Bronchial epithelial cell (primary cell): ENCODE measurements at places on chromosomes 2 and 18. TPM values are rescaled to one million over a fixed set of nuclear protein-coding genes. Genes with fewer than 3 reads are reported as not detected.

Gene GREB1L
- 0.79 and 0.90 TPM in 2 replicates for total RNA-seq

Gene INPP4A
- total RNA-seq = 18.2 and 23.8 TPM in 2 replicates

Gene CACNB4
- 0.38 and 0.53 TPM in 2 replicates for total RNA-seq

Gene LIPG
- total RNA-seq = 9.5 and 11.5 TPM in 2 replicates

Gene RND3
- 217 and 260 TPM in 2 replicates for total RNA-seq

Gene RAD51AP2
- total RNA-seq = 0.13 TPM in 1 of 2 replicates, not detected in the other

Gene LIMS3
- total RNA-seq = 1.3 TPM in 1 of 2 replicates, not detected in the other

Gene GLB1L
- total RNA-seq = 3.7 and 4.7 TPM in 2 replicates

Gene RBKS
- 0.79 and 0.90 TPM in 2 replicates for total RNA-seq

Gene KCNF1
- total RNA-seq = not detected in 2 replicates

Gene PRKAG3
- not detected in 2 replicates for total RNA-seq

Gene PRSS56
- not detected in 2 replicates for total RNA-seq

Gene IL36B
- total RNA-seq = 0.13 TPM in 1 of 2 replicates, not detected in the other

Gene CFAP65
- total RNA-seq = not detected in 2 replicates

Gene CD207
- total RNA-seq = not detected in 2 replicates

Gene C2orf15
- total RNA-seq = 0.90 and 1.1 TPM in 2 replicates

Gene CFC1
- total RNA-seq = not detected in 2 replicates

Gene MERTK
- 3.9 and 5.8 TPM in 2 replicates for total RNA-seq

Gene LINC00305
- total RNA-seq = not detected in 2 replicates

Gene CHRND
- total RNA-seq = not detected in 2 replicates

Gene PPP1R1C
- total RNA-seq = 2.1 and 2.7 TPM in 2 replicates

Gene ZNF513
- total RNA-seq = 7.1 and 9.5 TPM in 2 replicates

Gene TRABD2A
- 0.64 and 1.3 TPM in 2 replicates for total RNA-seq

Gene HS1BP3
- 27.6 and 37.8 TPM in 2 replicates for total RNA-seq

Gene VPS4B
- 120 and 167 TPM in 2 replicates for total RNA-seq

Gene TMEM169
- total RNA-seq = 0.26 and 0.51 TPM in 2 replicates

Gene ABCG5
- not detected in 2 replicates for total RNA-seq

Gene MEIS1
- 27.7 and 28.4 TPM in 2 replicates for total RNA-seq

Gene PID1
- 3.2 and 9.5 TPM in 2 replicates for total RNA-seq
